ENCODE measurements at places on chromosomes 5 and 9.

DNA sequence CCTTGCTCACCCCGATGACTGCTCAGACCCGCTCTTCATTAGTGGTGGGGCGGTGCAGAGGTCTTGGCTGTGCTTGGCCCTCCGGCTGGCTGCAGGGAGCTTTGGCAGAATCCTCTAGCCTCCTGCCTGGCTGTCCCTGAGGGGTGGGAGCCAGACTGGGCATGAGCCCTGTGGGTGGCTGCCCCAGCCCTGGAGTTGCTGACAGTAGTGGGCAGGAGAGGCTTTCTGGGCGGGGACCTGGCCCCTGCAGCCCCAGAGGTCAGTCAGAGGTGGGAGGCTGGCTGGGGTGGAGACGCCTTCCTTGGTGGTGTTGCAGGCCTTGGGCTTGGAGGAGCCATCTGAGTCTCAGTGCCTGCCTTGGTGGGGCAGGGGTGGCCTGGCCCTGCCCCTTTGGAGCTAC, 146.0 kb downstream of the RXRA start:
- DNase-seq, result no peak

GRCh38 chr5:128084228-128085167, 932 bp downstream of the SLC12A2 start:
- no peak for DNase-seq

- no peak for DNase-seq
Observed at GRCh38 chr5:67283988-67284487, 87.4 kb upstream of the CD180 start.

- DNase-seq, result no peak
Observed at GRCh38 chr9:105658351-105658750, 3.9 kb upstream of the TAL2 start.

- no peak for DNase-seq
Observed at GRCh38 chr9:71783120-71783523, 14.8 kb upstream of the CEMIP2 start.

- DNase-seq, result no peak
Observed at GRCh38 chr5:139636207-139636792, 11.8 kb upstream of the CXXC5 start.

GRCh38 chr5:159319832-159320231, 10.5 kb downstream of the IL12B start:
- no peak for DNase-seq

DNA sequence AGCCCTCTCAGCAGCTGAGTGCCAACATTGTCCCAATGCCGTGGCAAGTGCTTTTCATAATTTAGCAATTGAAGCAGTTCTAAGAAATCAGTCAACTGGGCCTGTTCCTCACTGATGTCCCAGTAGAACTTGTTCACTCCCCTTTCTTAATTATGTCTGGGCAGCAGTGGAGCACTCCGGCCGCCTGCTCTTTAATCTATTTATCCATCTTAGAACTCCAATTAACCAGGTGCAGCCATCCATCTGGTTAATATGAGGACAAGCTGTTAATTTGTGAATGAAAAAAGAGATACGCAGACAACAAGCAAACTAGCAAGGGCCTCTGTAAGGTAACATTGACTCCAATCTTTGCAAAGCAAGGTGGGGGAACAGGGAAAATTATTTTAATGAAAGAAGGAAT, 39.4 kb downstream of the MAT2B start:
- no peak for DNase-seq

DNA sequence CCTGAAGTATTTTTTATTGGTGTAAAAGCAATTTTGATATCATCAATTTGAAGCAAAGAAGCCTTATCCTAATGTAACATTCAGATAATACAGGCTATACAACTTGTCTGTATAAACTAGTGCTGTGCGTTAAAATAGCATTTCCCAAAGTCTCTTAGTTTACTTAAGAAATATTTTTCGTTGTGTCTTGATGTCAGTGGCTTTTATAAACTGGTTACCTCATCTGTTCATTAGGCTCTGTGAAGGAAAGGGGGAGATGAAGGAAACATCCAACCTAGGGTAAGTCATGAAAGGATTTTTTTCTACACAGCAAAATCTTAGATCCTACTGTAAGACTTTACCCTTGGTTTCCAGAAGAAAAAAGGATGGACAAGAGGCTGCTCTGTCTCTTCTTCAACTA, 272.9 kb downstream of the PJA2 start:
- no peak for DNase-seq

GRCh38 chr5:138264183-138264582, 10.2 kb downstream of the GFRA3 start:
- DNase-seq, result no peak
